K562 (cell line): ENCODE measurements at places on chromosomes 3 and 15. TPM values are rescaled to one million over a fixed set of nuclear protein-coding genes. Genes with fewer than 3 reads are reported as not detected.
A peak's percentile ranks its signal among the peaks of the same experiment; 100 is the strongest.

DNA sequence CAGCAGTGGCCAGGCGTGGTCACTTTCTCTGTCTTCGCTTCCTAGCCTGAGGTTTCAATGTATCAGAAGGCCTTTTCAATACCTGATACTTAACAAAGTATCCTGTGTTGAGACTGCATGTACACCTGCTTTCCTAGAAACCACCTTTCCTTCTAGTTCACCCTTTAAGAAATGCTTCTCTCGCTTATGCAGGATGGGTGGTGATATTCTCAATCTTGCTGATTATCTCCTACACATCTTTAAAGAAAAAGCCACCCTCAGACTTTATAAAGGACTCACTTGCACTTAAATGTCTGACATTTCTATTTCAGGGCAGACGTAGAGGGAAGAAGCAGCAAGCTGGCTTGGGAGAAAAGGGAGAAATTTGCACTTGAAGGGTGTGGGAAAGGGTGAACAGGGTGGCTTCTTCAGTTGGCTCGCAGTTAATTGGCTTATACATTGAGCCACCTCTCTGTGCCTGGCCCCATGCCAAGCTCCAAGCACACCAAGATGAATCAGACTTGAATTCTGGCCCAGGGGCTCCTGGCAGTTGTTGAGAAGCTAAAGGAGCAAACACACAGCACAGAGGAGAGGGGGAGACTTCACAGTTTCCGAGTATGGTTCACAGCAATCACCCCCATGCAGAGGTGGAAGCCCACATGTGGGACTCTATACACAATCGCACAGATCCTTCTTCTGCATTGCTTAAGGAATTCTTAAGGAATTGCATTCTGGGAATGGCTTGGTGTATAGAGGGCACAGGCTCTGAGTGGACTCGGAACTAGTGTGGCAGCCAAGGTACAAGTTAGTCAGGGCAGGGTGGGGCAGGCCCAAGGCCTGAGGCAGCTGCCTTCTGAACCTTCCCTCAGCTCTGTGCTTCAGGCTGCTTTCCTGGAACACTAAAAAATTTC, 1.3 kb downstream of the ARL6IP5 start:
- no peaks in the 10 kb centered on the region for H3K36me3 ChIP-seq
- H3K4me1 ChIP-seq: peaks cover 12% of the 10 kb centered on the region
- no peak for DNase-seq
- no peaks in the 10 kb centered on the region for H3K27me3 ChIP-seq
- H3K4me3 ChIP-seq: peak overlapping the region; percentile 88

DNA sequence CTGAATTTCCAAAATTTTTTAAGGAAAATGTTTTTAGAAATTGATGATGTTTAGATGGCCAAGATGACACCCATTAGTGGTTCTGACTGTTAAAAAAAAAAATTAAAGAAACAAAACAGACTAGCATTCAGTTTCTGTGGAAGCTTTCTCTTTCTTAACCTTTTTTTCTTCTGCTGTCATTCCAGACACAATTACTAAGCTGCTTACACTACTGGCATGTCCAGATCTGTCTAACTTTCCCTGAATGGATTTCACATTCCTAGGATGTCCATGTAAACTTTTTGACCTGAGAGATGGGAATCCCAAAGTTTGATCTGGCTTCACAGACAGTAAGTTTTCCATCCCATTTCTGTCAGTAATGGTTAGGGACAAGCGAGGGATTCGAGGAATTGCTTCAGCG, 10.3 kb upstream of the MTMR10 start:
- DNase-seq: no peak
- H3K4me3 ChIP-seq: no peak overlapping the region
- H3K36me3 ChIP-seq: no peaks in the 10 kb centered on the region
- peaks cover 32% of the 10 kb centered on the region for H3K27me3 ChIP-seq
- H3K4me1 ChIP-seq: peaks cover 2% of the 10 kb centered on the region; the same call in 1 of the 3 replicates

DNA sequence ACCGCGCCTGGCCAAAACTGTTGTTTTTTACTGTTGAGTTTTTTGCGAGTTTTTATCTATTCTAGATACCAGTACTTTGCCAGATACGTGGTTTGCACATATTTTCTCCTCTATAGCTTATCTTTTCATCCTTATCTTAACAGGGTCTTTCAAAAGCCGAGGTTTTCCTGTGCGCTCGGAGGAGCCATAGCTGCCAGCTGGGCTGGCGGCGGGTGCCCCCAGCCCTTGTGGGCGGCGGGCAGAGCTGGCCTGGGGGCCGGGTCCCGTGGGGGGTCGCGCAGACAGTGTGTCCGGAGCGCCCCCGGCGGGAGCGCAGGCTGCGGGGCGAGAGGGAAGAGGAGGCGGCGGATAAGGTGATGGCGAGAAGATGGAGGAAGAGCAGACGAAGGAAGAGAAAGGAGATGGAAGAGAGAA, 11.1 kb upstream of the EIF4A2 start:
- peaks cover 13% of the 10 kb centered on the region for H3K4me1 ChIP-seq
- no peak for DNase-seq
- no peaks in the 10 kb centered on the region for H3K36me3 ChIP-seq
- H3K27me3 ChIP-seq: peaks cover 10% of the 10 kb centered on the region; the same call in 1 of the 2 replicates

GRCh38 chr15:65978110-65978509, 108.8 kb downstream of the RAB11A start:
- no peaks in the 10 kb centered on the region for H3K4me1 ChIP-seq
- peaks cover 51% of the 10 kb centered on the region for H3K27me3 ChIP-seq
- H3K36me3 ChIP-seq: no peaks in the 10 kb centered on the region
- H3K27ac ChIP-seq: no peak overlapping the region
- H3K4me3 ChIP-seq: no peak overlapping the region

CFAP100 gene
- total RNA-seq: not detected in 2 replicates

DNA sequence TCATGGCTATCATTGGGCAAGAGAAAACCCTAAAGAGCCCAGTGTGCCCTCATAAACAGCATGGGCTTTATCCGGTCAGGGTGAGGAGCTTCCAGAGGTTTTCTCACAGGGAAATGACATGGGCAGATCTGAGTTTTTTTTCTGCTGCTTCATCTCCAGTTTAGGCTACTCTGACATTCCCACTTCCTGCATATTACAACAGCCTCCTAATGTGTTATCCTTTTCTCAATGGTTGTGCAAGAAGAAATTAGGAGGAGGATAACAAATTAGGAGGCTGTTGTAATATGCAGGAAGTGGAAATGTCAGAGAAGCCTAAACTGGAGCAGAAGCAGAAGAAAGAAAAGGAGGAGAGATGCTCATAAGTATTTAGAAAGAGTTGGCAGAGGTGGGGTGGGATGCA, 175.6 kb downstream of the MTHFS start:
- DNase-seq: no peak
- H3K36me3 ChIP-seq: no peaks in the 10 kb centered on the region
- no peaks in the 10 kb centered on the region for H3K4me1 ChIP-seq
- H3K4me3 ChIP-seq: no peak overlapping the region
- no peak overlapping the region for H3K27ac ChIP-seq

GRCh38 chr3:126306888-126307482, 50.2 kb downstream of the KLF15 start:
- peaks cover 41% of the 10 kb centered on the region for H3K27me3 ChIP-seq
- no peaks in the 10 kb centered on the region for H3K4me1 ChIP-seq
- no peaks in the 10 kb centered on the region for H3K36me3 ChIP-seq

- H3K4me3 ChIP-seq: no peak overlapping the region
- no peak overlapping the region for H3K27ac ChIP-seq
- H3K4me1 ChIP-seq: no peaks in the 10 kb centered on the region; the same call in 2 of the 3 replicates
- no peak for DNase-seq
- H3K27me3 ChIP-seq: no peaks in the 10 kb centered on the region
- H3K36me3 ChIP-seq: peaks cover 39% of the 10 kb centered on the region
Measured at GRCh38 chr15:89860431-89860830, 33.4 kb downstream of the AP3S2 start.

DNA sequence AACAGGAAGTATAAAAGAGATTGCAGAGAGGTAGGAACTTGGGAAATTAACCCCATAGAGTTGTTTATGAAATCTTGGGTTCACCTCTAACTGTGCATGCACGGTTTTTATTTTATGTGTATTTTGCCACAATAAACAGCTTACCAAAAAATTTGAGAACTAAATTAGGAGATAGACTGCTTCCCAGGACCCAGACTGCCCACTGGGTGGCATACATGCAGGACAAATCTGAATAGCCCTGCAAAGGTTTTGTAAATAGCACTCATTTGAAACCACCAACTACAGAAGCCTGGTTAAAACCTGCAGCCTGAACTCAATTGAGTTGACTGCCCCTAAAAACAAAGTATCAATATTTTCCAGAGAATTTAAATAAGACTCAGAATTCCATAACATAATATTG, 96.4 kb upstream of the SLCO2A1 start:
- no peaks in the 10 kb centered on the region for H3K4me1 ChIP-seq
- no peak overlapping the region for H3K27ac ChIP-seq
- H3K36me3 ChIP-seq: no peaks in the 10 kb centered on the region
- no peak overlapping the region for H3K4me3 ChIP-seq

DNA sequence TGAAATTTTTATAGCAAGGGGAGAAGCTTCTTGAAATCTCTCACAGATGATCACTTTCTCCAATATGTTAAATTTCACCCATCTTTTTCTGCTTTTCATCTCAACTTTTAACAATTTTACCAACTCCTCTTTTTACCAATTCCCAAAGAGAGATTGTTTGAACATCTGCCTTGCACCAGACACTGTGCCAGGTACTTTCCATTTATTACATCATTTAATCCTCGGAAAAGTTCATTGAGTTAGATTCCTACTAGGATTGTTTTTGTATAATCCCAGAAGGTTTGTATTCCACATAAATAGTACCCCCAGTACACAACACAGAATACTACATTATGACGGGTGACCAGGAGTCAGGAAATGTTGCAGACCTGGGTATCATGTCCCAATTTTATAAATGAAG, 74.1 kb downstream of the ATP8B4 start:
- no peaks in the 10 kb centered on the region for H3K27me3 ChIP-seq
- no peak for DNase-seq
- no peak overlapping the region for H3K4me3 ChIP-seq
- no peak overlapping the region for H3K27ac ChIP-seq
- no peaks in the 10 kb centered on the region for H3K36me3 ChIP-seq

CDHR4 gene
- total RNA-seq: not detected in 2 replicates

- no peak overlapping the region for H3K27ac ChIP-seq
- no peak overlapping the region for H3K4me3 ChIP-seq
- H3K27me3 ChIP-seq: no peaks in the 10 kb centered on the region
- H3K4me1 ChIP-seq: no peaks in the 10 kb centered on the region
- peaks cover 85% of the 10 kb centered on the region for H3K36me3 ChIP-seq
- no peak for DNase-seq
Measured at GRCh38 chr3:149058602-149059001, 27.7 kb downstream of the HLTF start.

GRCh38 chr3:150255413-150255812, 152.7 kb upstream of the TSC22D2 start:
- no peaks in the 10 kb centered on the region for H3K36me3 ChIP-seq
- no peak for DNase-seq

- H3K27ac ChIP-seq: no peak overlapping the region
- H3K36me3 ChIP-seq: no peaks in the 10 kb centered on the region
- no peak for DNase-seq
Measured at GRCh38 chr3:23668430-23668904, 137.3 kb upstream of the UBE2E1 start.

DNA sequence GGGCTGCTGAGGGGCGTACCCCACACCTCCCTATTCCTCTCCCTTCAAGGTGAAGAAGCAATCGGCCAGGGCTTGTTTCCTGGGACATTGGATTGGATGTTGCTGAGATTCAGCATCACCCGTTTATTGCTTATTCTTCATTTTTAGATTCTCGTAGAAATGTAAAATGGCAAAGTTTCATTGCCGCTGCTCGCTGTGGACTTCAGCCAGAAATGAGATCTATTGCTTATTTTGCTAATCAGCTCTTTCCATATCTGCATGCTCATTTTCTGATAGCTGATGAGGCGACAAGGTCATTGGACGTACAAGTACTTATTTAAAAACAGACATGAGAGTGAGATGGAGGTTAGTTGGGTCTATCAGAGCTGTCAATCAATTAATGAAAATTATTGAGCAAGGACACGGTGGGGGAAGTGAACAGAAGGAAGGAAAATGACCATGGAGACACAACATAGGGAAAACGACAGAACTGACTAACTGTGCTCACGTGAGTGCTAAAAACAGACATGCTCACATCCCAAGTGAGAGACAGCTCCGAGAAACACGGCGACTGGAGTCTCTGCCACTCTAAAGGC, 471.2 kb downstream of the NR2F2 start:
- no peak for DNase-seq
- no peaks in the 10 kb centered on the region for H3K4me1 ChIP-seq
- H3K27ac ChIP-seq: no peak overlapping the region
- no peaks in the 10 kb centered on the region for H3K36me3 ChIP-seq
- H3K27me3 ChIP-seq: no peaks in the 10 kb centered on the region; the same call in 2 of the 3 replicates
- no peak overlapping the region for H3K4me3 ChIP-seq

DNA sequence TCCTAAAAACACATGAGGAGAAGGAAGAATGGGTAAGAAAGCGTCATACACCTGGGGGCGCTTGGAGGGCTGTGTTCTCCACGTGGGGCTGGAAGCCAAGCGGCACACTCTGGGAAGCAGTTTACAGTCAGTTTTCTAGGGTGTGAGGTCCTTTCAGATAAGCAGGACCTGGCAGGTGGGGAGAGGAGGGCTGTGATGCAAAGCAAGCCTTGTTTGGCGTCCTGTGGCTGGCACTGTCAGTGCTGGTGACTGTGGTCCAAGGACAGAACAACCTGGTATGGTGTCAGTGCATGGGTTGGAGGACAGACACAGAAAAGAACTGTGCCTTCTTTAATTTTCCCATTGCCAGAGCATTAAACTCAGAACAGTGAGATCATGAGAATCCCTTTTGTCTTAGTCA, 260.7 kb upstream of the NR2E3 start:
- no peak for DNase-seq
- H3K27me3 ChIP-seq: no peaks in the 10 kb centered on the region; the same call in 1 of the 2 replicates
- H3K27ac ChIP-seq: no peak overlapping the region
- H3K4me1 ChIP-seq: no peaks in the 10 kb centered on the region
- no peaks in the 10 kb centered on the region for H3K36me3 ChIP-seq

GRK7 gene
- total RNA-seq: 0.04 TPM in 1 of 2 replicates, not detected in the other

DNA sequence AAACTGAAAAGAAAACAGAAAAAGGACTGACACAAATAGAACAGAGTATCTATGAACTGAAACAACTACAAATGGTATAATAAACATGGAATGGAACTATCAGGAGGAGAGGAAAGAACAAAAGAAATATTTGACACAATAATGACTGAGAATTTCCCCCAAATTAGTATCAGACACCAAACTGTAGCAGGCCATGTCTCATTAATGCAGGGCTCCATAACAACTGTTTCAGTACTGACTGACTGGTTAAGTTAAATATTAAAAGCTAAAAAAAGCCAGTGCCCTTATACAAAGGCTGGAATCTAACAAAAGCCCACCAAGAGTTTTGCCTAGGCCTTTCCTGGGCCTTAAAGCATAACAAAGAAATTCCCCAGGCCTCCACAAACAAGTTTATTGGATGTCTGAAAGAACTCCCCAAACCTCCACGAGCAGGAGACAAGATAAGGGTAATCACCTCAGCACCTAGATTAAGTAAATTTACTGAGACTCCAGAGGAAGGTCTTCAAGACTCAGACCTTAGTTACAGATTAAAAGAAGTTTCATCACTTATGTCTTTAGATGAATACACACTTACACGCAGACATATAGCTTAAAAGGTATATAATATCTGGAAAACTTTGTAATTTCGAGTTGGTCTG, 45.7 kb downstream of the KPNA1 start:
- no peaks in the 10 kb centered on the region for H3K27me3 ChIP-seq
- DNase-seq: no peak
- no peak overlapping the region for H3K4me3 ChIP-seq
- H3K36me3 ChIP-seq: peaks cover 26% of the 10 kb centered on the region; the same call in 1 of the 3 replicates
- peaks cover 3% of the 10 kb centered on the region for H3K4me1 ChIP-seq
